ENCODE measurements at places on chromosomes 3 and 15.

- no peak for DNase-seq
Observed at GRCh38 chr15:59104602-59104911, 389 bp upstream of the CCNB2 start.

GRCh38 chr3:127168271-127168670 lies 24.7 kb upstream of the PRR23E start:
- DNase-seq, result no peak

GRCh38 chr3:122255757-122256439 lies 69.2 kb upstream of the CSTA start:
- no peak for DNase-seq

DNA sequence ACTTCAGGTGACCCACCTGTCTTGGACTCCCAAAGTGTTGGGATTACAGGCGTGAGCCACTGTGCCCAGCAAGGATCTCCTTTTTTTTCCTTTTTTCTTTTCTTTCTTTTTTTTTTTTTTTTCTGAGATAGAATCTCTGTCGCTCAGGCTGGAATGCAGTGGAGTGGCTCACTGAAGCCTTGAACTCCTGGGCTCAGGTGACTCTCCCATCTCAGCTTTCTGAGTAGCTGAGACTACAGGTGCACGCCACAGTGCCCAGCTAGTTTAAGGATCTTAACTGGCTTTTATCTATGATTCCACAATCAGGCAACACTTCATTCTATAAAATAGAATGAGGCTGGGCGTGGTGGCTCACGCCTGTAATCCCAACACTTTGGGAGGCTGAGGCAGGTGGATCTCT lies 16.3 kb upstream of the NICN1 start:
- no peak for DNase-seq

DNA sequence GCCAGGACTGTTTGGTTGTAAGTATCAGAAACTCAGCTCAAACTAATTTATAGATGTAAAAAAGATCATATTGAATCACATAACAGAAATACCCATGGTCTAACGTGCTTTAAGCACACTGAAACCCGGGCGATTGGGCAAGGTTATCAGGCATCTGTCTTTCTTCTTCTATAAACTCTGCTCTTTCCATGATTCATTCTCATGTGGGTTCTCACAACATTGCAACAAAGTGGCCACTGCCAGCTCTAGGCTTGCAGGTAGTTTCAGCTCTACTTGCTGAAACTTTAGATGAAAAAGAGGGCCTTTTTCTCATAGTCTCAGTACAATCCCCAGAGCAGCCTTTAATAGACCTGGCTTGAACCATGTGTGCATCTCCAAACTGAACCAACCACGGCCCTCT lies 456.1 kb downstream of the MFSD1 start:
- no peak for DNase-seq

GRCh38 chr3:139265131-139266016 lies 78.4 kb upstream of the MRPS22 start:
- no peak for DNase-seq

DNA sequence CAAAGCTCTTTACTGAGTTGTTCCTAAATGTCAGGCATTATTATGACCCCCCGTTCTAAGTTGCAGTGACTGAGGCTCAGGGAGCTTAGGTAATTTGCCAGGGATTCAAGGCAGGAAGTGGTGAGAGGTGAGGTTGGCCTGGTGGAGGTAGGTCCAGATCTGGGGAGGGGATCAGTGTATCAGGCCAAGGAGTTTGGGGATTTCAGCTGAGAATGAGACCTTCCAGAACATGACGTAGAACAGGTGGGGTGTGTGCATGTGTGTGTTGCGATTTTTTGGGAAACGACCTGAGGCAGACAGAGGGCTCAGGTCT lies 41.1 kb upstream of the MRPS22 start:
- DNase-seq, result no peak

DNA sequence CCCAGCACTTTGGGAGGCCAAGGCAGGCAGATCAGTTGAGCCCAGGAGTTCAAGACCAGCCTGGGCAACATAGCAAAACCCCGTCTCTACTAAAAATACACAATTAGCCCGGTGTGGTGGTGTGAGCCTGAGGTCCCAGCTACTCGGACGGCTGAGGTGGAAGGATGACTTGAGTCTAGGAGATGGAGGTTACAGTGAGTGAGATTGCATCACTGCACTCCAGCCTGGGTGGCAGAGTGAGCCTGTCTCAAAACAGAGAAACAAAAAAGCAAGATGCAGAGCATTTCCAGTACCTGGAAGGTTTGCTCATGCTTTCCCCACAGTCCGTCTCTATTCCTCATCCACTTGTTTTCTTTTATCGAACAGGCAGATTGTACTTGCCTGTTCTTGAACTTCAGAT lies 3.8 kb upstream of the PDIA5 start:
- no peak for DNase-seq

DNA sequence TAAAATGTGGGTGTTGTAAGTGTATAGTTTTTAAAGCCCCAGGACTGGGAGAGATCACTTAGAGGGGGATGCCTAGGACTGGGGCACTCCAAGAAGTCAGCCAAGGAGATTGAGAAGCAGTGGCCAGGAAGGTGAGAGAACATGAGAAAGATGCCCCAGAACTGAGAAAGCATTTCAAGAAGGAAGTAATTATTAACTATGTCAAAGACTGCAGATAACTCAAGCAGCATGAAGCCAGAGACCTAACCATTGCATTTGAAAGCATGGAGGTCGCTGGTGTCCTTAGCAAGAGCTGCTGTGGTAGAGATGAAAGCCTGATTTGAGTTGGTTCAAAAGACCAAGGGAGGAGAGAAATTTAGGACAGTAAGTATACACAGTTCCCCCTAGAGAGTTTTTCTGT lies 30.6 kb upstream of the SLC2A2 start:
- DNase-seq, result no peak

GRCh38 chr3:44926921-44927320 lies 49.1 kb downstream of the ZDHHC3 start:
- no peak for DNase-seq

GRCh38 chr3:155426524-155427230 lies 133.2 kb upstream of the STRIT1 start:
- DNase-seq, result no peak

- DNase-seq, result no peak
Observed at GRCh38 chr3:23079976-23080375, 123.2 kb upstream of the UBE2E2 start.

DNA sequence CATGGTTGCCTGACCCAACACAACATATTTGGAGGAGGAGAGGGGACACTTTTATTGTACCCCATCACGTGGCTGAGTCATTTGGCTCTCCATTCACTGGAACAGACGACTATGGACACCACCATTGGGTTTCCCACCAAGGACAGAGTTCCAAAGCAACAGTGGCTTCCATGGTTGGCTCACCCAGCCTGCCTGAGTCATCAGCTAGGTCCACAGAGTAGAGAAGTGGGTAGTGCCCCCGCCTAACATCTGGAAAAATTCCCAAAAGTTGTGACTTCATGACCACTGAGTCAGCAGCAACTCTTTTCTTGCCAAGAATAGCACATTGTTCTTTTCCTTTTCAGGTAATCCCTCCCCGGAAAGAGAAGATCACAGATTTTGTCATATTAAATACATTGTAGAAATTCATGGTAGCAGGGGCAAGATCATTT lies 3.0 kb upstream of the PPP1R2 start:
- no peak for DNase-seq

- no peak for DNase-seq
Observed at GRCh38 chr3:182007441-182007840, 295.7 kb downstream of the SOX2 start.
